Motor neuron (in vitro differentiated cells): ENCODE measurements at places on chromosomes 16 and 17. TPM values are rescaled to one million over a fixed set of nuclear protein-coding genes. Genes with fewer than 3 reads are reported as not detected.

DNA sequence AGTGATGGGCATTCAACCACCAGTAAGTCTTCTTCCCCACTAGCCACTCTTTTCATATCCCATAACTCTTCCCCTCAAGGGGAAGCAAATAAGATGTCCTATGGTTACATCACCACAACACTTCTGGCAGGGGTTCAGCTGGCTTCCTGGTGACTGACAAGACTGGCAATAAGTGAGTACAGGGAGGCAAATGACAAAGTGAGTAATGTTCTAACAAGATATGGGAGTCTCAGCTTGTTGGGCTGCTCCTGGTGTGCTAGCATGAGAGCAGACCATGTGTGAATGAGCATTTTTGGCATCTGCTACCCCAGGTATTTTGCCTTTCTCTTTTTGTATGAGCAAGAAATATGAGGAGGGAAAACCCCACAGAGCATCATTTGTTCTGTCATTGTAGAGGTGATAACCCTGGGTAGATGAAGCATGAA, 9.9 kb downstream of the TMIGD1 start:
- ATAC-seq: no peak

DNA sequence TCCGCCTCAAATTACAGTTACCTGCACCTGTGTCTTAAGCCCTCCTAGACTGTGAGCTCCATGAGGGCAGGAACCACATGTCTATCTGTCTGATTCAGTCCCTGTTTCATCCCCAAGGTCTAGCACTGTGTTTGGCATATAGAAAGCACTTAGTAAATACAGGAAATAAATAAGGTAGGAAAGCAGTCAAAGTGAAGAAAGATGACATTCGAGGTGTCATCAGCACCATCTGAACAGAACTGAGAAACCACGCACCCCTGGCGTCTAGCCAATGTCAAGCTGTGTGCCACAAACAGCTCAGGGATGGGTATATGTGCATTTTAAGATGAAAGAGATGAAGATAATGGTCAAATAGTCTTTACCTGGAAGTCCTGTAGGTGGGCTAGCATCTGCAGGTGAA, 79.6 kb upstream of the ATP2A3 start:
- no peak for ATAC-seq

DNA sequence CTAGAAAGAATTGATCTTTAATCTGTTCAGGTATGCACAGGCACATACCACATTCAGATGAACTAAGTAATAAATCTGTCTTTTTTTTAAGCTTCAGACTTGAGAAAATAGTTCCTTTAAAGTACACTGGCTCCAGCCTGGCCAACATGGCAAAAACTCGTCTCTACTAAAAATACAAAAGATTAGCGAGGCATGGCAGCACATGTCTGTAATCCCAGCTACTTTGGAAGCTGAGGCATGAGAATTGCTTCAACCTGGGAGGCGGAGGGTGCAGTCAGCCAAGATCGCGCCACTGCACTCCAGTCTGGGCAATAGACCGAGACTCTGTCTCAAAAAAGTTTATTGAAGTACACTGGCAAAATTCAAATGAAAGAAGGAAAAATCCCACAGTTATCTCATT, 111.0 kb upstream of the NETO2 start:
- no peak for ATAC-seq

GRCh38 chr17:73045724-73046123, 46.8 kb downstream of the SLC39A11 start:
- ATAC-seq: no peak

- ATAC-seq: no peak
Measured at GRCh38 chr16:81843683-81844082, 64.6 kb downstream of the PLCG2 start.

C17orf100 gene
- 6.4 and 6.8 TPM in 2 replicates for total RNA-seq
